ENCODE measurements at places on chromosomes 6 and 20.

DNA sequence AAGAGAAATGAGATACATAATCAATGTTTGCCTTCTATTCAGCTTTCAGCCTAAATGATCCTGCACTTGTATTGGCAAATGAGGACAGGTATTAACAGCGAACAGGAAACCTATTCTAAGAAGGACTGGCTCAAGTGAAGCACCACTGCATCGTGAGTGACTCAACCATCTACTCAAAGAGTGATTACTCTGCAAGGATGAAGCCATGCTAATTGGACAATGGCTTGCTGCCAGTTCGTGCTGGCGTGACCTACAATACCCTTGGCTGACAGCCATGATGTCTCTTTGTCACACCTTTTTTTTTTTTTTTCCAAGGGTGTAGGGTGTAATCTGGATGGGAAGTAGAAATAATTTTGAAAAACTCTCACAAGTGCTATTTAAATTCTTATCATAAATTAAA, 104.9 kb downstream of the GJA10 start:
- DNase-seq = no peak

DNA sequence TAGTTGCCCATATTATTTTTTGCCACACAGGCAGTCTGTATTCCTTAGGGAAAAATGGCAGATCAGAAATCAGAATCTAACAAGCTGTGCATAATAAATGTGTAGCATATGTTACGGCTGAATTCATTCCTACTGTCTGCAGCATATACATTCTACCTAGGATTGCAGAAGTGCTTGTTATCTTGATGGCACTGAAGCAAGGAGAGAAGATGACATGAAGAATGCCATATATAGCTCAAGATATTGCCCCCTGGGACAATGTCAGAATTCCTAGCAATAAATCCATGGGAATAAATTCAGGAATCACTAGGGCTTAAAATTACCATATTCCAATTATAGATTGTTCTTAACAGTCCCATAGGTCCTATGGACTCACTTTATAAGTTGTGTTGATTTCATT, 293.0 kb upstream of the CNR1 start:
- no peak for DNase-seq

DNA sequence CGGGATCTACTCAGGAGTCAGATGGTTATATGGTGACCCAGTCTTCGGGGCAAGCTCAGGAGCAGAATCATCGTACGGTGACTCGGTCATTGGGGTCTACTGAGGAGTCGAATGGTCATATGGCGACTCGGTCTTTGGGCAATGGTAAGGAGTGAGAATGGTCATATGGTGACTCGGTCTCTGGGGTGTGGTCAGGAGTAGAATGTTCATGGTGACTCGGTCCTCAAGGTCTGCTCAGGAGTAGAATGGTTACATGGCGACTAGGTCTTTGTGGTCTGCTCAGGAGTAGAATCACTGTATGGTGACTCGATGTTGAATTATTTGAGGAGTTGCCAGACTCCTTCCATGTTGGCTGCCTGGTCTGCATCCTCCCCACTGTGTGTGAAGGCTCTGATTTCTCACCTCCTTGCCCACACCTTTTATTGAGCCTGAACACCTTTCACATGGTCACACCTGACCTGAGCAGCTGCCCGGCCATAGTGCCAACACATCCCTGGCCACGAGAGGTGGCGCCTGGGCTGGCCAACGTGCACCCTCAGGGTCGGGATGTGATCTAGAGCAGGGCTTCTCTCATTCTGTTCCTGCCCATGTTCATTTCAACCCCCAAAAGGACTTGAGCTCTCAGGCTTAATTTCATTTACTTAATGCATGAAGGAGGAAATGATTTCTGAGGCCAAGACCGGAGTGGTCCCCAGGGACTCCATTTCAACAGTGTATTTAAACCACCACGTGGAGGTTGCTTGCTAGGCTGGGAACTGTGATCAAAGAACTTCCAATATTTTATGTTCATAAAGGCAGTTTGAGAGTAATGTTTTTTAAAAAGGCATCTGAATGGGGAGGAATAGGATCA, 119.5 kb downstream of the PHACTR3 start:
- no peak for DNase-seq

DNA sequence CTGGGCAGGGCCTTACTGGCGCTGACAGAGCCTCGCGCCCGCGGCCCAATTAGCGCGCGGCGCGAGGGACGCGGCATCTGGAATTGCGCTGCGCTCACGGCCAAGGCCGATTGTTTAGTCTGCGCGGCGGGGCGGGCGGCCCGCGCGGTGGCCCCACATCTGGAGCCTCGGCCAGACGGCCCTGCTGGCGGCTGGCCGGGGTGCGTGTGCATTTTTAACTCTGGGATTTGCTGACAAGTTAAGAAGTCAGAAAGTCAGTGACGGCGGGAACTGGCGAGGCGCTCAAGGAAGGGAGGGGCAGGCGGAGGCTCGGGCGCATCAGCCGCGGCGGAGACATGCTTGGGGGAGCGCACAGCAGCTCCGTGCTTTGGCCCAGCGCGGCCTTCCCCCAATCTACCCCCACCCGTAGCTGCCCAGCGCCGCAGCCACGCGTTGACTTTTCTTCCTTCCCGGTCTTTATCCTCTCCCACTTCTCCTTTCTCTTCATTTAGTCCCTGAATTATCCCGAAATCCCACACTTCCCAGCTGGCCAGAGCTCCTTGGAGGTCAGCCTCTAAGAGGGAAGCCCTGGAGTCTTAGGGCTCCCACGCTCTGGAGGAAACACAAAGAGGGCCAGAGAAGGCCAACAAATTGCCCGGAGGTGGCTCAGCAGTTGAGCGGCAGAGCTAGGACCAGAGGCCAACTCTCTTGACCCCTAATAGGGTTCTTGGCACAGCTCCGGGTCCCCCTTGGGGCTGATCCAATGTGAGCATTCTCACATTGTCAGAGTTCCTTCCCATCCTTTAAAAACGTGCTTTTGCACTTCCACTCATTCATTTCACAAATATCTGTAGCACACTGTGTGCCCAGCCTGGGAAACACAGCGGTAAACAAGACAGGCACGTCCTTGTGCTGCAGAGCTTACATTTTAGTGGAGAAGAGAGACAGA, 40.8 kb upstream of the FOXP4 start:
- DNase-seq = no peak

DNA sequence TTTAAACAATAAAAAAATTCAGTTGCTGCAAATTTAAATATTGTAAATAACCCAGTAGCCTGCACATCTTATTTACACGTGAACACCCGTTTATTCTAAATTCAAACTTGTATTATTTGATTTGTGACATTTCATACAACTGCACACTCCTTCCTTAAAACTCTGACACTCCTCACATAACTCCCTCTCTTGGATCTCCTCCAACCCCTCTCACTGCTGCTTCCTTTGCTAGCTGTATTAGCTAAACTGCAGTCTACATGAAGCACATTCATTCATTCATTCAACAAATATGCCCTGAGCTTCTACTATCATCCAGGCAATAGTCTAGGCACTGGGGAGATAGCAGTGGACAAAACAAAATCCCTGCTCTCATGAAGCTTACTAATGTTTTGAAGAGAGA, 47.0 kb downstream of the FBXL4 start:
- DNase-seq = no peak

DNA sequence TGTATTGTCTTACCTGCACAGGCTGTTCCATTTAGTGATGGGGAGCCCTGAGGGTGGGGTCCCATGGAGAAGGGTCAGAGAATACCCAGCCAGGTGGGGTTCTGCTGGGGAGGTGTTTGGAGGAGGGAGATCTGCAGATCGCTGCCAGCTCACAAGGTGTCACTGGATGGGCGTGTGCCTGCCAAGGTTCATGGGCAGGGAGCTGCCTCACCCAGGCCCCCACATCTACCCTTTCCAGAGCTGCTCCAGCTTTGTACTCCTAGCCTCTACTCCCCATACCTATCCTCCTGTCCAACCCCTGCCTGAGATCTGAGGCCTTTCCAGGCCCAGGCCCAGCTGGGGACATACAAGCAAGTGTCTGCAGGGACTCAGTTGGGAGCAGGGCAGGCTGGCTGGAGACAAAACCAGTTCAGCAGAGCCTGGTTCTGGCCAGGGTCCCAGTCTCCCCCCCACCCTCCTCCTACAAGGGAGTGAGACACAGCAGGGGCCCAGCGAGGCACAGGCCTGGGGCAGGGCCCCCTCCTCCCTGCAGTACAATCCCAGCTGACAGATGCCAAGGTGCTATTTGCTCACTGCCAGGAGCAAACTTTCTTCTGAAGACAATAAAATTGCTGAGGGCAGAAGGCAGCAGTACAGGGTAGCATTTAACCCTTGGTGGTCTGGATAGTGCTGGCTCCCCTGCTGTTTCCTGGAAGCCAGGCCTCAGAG, 19.7 kb downstream of the SPDEF start:
- no peak for DNase-seq

DNA sequence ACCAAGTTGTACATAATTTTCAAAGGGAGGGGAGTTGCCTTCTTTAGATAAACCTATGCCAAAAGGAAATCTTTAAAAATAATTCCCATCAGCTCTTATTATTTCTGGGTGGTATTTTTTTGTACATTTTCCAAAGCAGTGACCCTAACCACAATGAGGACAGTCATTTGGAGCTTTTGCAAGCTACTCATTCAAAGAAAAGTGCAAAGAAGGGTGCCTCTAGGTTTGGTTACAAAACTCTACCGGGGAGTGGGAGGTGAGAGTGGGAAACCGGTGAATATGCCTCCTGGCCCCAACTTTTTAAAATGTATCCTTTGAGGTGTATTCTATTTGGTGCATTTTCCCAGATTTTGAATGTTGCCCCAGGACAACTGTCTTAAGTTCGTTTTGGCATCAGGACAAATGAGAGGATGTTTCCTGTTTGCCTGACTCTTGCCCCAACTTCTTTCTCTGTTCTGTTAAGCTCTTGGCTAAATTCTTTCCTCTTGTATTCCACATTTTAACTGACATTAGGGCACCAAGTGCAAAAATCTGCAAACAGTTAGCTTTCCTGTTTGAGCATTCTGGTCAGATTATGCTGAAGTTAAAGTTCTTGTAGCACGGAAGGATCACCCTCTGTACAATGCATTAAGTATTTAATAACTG, 78.9 kb downstream of the SLX4IP start:
- DNase-seq = no peak

GRCh38 chr6:46882645-46883044, 39.1 kb downstream of the ADGRF5 start:
- DNase-seq = no peak

GRCh38 chr6:39821046-39821740, 29.0 kb downstream of the DAAM2 start:
- no peak for DNase-seq

All from activated CD4-positive, alpha-beta T cell treated with anti-CD3 and anti-CD28 coated beads, Interleukin-2, amount 50 U/mL, for 4 hours (primary cell).